Activated CD4-positive, alpha-beta T cell treated with anti-CD3 and anti-CD28 coated beads, Interleukin-2, amount 10 ng/mL, durations not matched to agents 7 days and 5 days (primary cell): ENCODE measurements at places on chromosomes 6 and 20. TPM values are rescaled to one million over a fixed set of nuclear protein-coding genes. Genes with fewer than 3 reads are reported as not detected.

- H3K27me3 ChIP-seq: no peaks in the 10 kb centered on the region
- H3K27ac ChIP-seq: no peak overlapping the region
- H3K4me1 ChIP-seq: no peaks in the 10 kb centered on the region
- H3K4me3 ChIP-seq: no peak overlapping the region
Measured at GRCh38 chr20:61499859-61500554, 247.9 kb downstream of the CDH4 start.

Gene RBM39
- 396 TPM for total RNA-seq

Gene MYLK2
- total RNA-seq: 0.87 TPM

Gene PRDM13
- total RNA-seq: not detected

Gene C4B
- total RNA-seq: 2.2 TPM

DNA sequence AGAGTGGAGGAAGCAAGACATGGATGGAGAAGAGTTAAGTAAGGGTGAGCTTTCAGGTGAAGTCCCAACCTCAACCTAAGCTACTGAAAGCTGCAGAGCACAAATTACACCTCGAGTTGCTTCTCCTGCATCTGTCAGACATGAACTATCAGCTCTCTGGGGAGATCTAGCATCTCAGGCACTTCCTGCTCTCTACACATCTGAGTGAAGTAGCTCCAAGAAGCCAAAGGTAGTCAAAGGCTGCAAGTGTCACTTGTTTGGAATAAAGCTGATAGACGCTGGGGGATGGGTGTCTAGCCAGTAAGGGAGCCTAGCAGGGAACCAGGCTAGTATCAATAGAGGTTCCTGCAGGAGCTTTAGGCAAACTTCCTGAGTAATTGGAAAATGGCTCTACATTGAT is 228.0 kb downstream of the PLCB1 start:
- no peak overlapping the region for H3K27ac ChIP-seq
- H3K4me3 ChIP-seq: no peak overlapping the region
- no peaks in the 10 kb centered on the region for H3K4me1 ChIP-seq
- DNase-seq: no peak
- no peaks in the 10 kb centered on the region for H3K27me3 ChIP-seq
- no peaks in the 10 kb centered on the region for H3K36me3 ChIP-seq

GRCh38 chr6:157429248-157429647 is 48.3 kb downstream of the ZDHHC14 start:
- peaks cover 5% of the 10 kb centered on the region for H3K36me3 ChIP-seq
- no peak overlapping the region for H3K4me3 ChIP-seq
- peaks cover 21% of the 10 kb centered on the region for H3K4me1 ChIP-seq
- no peaks in the 10 kb centered on the region for H3K27me3 ChIP-seq
- H3K27ac ChIP-seq: no peak overlapping the region

GRCh38 chr20:23437126-23437899 is 2.2 kb upstream of the CSTL1 start:
- DNase-seq: no peak
- peaks cover 8% of the 10 kb centered on the region for H3K27me3 ChIP-seq
- H3K4me3 ChIP-seq: no peak overlapping the region

Gene CHRNA4
- not detected for total RNA-seq

DNA sequence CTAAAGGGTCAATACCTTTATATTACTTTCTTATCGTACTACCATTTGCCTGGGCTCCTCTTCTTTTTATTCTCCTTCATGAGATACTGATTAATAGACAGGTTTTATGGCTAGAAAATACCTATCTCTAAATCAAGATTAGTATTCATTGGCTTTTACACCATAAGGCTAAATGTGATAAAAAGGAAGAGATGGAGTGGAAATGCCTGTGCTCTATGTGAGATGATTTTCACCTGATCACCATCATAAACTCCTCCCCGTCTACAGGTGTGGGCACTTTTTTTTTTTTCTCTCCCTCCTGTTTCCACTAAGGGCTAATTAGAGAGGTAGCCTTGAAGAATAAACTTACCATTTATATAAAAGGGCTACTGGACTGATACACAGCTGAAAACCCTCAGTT is at the start of gene GLYATL3:
TSS of gene GLYATL3 (plus strand) at position 301 of the 400 bp plus-strand sequence. CDS start 12,068 bp downstream, outside the sequence.
- no peaks in the 10 kb centered on the region for H3K4me1 ChIP-seq
- H3K27ac ChIP-seq: no peak within 1 kb of the TSS
- no peaks in the 10 kb centered on the region for H3K36me3 ChIP-seq
- H3K27me3 ChIP-seq: peaks cover 3% of the 10 kb centered on the region
- DNase-seq: no peak
- no peak within 1 kb of the TSS for H3K4me3 ChIP-seq
